ENCODE measurements at places on chromosomes 11 and 22. TPM values are rescaled to one million over a fixed set of nuclear protein-coding genes. Genes with fewer than 3 reads are reported as not detected.
A peak's percentile ranks its signal among the peaks of the same experiment; 100 is the strongest.

GRCh38 chr11:2667940-2668339 is 31.9 kb downstream of the KCNQ1OT1 start:
- no peak overlapping the region for H3K4me3 ChIP-seq
- H3K4me1 ChIP-seq: no peaks in the 10 kb centered on the region
- H3K36me3 ChIP-seq: peaks cover 35% of the 10 kb centered on the region
- H3K27me3 ChIP-seq: no peaks in the 10 kb centered on the region
- no peak overlapping the region for H3K27ac ChIP-seq

Gene MAML2
- total RNA-seq: 6.6 TPM

DNA sequence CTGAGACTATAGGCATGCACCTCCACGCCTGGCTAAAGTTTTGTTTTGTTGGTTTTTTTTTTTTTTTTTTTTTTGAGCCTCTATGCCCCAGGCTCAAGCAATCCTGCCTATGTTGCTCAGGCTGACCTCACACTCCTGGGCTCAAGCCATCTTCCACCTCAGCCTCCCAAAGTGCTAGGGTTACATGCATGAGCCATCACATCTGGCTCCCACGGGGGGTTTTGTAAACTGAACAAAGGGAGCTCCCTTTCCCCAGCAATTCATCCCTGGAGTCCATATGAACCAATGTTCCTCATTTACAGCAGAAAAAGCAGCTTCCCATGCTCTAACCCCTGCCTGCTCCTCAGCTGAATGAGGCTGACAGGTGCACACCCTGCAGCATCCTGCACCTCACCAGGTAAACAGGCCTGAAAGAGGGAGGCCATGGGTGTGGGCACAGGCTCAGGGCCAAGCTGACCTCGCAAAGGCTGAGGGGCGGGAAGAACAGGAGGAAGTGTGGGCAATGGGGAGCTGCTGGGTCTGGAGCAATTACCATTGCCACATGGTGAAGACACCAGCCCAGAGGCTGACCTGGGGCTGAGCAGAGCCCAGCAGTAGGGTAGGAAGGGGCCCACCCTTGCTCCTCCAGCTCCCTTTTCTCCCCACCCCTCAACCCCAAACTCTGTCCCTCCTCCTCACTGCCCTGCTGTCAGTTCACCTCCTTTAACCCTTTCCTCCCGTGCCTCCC is 58.2 kb downstream of the RBX1 start:
- H3K27me3 ChIP-seq: no peaks in the 10 kb centered on the region
- no peak overlapping the region for H3K4me3 ChIP-seq
- H3K27ac ChIP-seq: no peak overlapping the region

DNA sequence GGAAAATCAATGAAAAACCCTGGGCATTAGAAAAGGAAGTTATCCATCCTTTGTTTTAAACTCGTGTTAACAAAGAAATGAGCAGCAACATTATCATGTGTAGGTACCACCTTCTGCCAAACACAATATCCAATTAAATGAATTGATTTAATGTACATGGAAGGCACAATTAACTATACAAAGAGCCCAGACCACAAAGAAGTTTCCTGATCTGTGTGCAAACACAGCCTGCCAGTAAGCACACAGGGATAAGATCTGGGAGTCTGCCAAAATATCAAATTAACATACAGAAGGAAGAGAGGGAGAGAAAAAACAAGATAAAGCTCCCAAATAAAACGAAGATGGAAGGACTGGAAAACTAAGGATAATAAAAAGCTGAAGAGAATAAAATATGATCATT is 54.1 kb upstream of the SLC25A1 start:
- DNase-seq: no peak
- H3K27me3 ChIP-seq: peaks cover 50% of the 10 kb centered on the region
- no peaks in the 10 kb centered on the region for H3K4me1 ChIP-seq

- H3K4me1 ChIP-seq: no peaks in the 10 kb centered on the region
- H3K36me3 ChIP-seq: no peaks in the 10 kb centered on the region
- no peak overlapping the region for H3K27ac ChIP-seq
- no peak for DNase-seq
Observed at GRCh38 chr11:92495107-92495793, 270.6 kb downstream of the FAT3 start.

Gene UBE4A
- total RNA-seq: 37.0 TPM

- no peak overlapping the region for H3K27ac ChIP-seq
- no peak for DNase-seq
- H3K27me3 ChIP-seq: no peaks in the 10 kb centered on the region
- no peak overlapping the region for H3K4me3 ChIP-seq
Observed at GRCh38 chr11:106959800-106960199, 58.5 kb downstream of the GUCY1A2 start.

- H3K36me3 ChIP-seq: no peaks in the 10 kb centered on the region
- no peak overlapping the region for H3K4me3 ChIP-seq
- H3K4me1 ChIP-seq: peaks cover 30% of the 10 kb centered on the region
- no peaks in the 10 kb centered on the region for H3K27me3 ChIP-seq
- peak; percentile 29 for DNase-seq
Observed at GRCh38 chr22:32569956-32570355, 95.3 kb downstream of the FBXO7 start.

DNA sequence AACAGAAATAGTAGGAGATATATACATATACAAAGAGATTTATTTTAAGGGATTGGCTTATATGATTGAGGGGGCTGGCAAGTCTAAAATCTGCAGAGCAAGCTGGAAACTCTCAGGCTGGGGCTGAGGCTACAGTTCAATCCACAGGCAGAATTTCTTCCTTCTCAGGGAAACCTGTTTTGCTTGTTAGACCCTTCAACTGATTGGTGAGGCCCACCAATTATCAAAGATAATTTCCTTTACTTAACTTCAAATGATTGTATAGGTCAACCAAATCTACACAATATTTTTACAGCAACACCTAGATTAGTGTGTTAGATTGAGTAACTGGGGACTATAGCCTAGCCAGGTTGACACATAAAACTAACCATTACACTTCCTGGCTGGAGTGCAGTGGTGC is 4.7 kb upstream of the PLEKHB1 start:
- H3K4me3 ChIP-seq: no peak overlapping the region
- no peaks in the 10 kb centered on the region for H3K36me3 ChIP-seq
- DNase-seq: no peak
- H3K27me3 ChIP-seq: peaks cover 16% of the 10 kb centered on the region
- no peaks in the 10 kb centered on the region for H3K4me1 ChIP-seq

Gene RAG2
- not detected for total RNA-seq

Gene CEP126
- total RNA-seq: 0.11 TPM

Gene HSPA8
- total RNA-seq: 2,194 TPM

Gene MUC15
- 0.49 TPM for total RNA-seq

DNA sequence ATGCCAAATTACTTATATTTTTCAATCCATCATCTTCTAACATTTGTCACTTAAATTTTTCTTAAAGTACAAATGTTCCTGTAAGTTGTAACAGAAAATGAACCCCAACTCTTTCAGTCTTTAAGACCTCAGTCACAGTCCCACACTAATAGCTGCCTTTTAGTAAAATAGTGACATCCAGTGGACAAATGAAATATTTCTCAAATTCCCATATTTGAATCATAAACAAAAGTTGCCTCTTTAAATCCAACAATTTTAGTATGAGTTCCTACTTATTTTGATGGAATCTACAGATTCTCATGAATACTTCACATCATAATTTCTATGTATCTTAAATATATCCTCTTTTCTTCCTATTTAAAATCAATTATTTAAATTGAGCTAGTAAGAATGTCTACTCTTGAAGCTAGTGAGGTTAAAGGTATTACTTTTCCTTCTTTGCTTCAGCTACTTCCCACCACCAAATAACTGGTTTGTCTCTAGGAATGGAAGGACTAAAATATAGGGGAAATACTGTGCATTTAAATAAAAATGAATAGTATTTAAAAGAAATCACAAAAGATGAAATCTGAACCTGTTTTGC is 9.2 kb downstream of the LIN7C start:
- no peaks in the 10 kb centered on the region for H3K27me3 ChIP-seq
- H3K27ac ChIP-seq: no peak overlapping the region
- no peak overlapping the region for H3K4me3 ChIP-seq
- peak; percentile 21 for DNase-seq
- H3K4me1 ChIP-seq: no peaks in the 10 kb centered on the region

GRCh38 chr11:70108250-70108649 is 30.1 kb downstream of the ANO1 start:
- no peak overlapping the region for H3K4me3 ChIP-seq
- H3K27me3 ChIP-seq: peaks cover 32% of the 10 kb centered on the region
- DNase-seq: no peak
- H3K36me3 ChIP-seq: no peaks in the 10 kb centered on the region
- H3K27ac ChIP-seq: no peak overlapping the region
- H3K4me1 ChIP-seq: peaks cover 23% of the 10 kb centered on the region

GRCh38 chr22:37290737-37291136 is 8.4 kb downstream of the CYTH4 start:
- H3K36me3 ChIP-seq: no peaks in the 10 kb centered on the region
- no peak overlapping the region for H3K27ac ChIP-seq
- DNase-seq: no peak
- no peak overlapping the region for H3K4me3 ChIP-seq
- peaks cover 24% of the 10 kb centered on the region for H3K27me3 ChIP-seq

Gene TSSC4
- total RNA-seq: 49.0 TPM

DNA sequence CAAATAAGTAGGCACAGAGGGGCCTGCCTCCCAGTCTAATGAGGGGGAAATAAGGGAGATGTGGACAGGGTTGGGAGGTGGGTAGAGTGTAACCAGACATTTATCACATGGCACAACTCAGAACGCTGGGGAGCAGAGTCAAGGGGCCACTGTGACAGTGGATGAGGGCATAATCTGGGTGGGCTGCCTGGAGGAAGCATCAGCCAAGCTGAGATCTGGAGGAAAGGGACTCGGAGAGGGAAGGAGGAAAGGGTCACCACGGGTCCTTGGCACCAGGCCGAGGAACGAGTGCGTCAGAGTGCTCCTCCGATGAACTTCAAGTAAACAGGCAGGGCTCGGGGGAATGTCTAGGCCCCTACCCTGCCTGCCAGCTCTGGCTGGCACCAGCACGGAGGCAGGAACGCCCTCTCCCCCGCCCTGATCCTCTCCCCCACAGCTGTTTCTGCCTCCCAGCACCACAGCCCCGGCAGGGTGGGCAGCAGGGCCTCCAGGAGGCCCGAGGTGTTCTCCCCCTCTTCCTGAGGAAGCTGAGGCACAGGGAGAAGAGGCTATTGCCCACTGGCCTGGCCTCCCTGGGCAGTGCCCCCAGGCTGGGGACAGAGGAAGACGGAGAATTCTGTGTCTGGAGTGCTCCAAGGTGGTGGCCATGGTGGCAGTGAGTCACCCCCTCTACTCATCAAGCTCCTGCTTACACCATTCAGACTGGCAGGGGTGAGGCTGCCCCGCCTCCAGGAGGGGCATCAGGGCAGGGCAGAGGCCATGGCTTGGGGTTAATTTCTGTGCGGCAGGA is 4.2 kb downstream of the ALDH3B1 start:
- H3K4me1 ChIP-seq: peaks cover 16% of the 10 kb centered on the region
- H3K4me3 ChIP-seq: no peak overlapping the region

- no peak overlapping the region for H3K27ac ChIP-seq
- H3K36me3 ChIP-seq: no peaks in the 10 kb centered on the region
- no peaks in the 10 kb centered on the region for H3K27me3 ChIP-seq
- no peaks in the 10 kb centered on the region for H3K4me1 ChIP-seq
Observed at GRCh38 chr11:98549571-98549970, 471.2 kb upstream of the CNTN5 start.

Gene CFAP300
- total RNA-seq: not detected

GRCh38 chr11:64933935-64934681 is 1.6 kb downstream of the GPHA2 start:
- H3K4me3 ChIP-seq: no peak overlapping the region
- no peaks in the 10 kb centered on the region for H3K27me3 ChIP-seq
- H3K4me1 ChIP-seq: peaks cover 28% of the 10 kb centered on the region
- no peak overlapping the region for H3K27ac ChIP-seq

DNA sequence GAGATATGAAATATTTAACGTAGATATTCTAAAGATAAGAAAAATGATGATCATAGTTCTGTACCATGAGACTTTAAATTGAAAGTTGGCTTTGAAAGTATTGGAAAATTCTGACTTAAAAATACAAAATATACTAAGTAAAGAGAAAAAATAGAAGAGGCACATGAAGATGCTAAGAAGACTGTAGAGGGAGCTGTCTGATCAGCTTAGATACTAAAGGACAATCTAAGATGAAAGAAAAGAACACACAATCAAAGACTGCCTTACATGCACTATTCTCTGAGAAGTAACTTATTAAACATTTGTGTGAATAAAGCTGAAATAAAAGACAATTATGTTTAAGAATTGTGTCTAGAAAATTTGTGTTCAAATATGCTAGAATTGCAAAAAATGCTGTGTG is 55.1 kb downstream of the RBMXL2 start:
- H3K27ac ChIP-seq: no peak overlapping the region
- no peaks in the 10 kb centered on the region for H3K4me1 ChIP-seq
- no peaks in the 10 kb centered on the region for H3K36me3 ChIP-seq
- H3K27me3 ChIP-seq: no peaks in the 10 kb centered on the region

- H3K36me3 ChIP-seq: no peaks in the 10 kb centered on the region
- peaks cover 13% of the 10 kb centered on the region for H3K27me3 ChIP-seq
- no peak overlapping the region for H3K4me3 ChIP-seq
- no peaks in the 10 kb centered on the region for H3K4me1 ChIP-seq
- DNase-seq: no peak
- H3K27ac ChIP-seq: no peak overlapping the region
Observed at GRCh38 chr11:8250981-8251615, 12.6 kb downstream of the LMO1 start.

Gene APOA4
- total RNA-seq: not detected

- H3K27me3 ChIP-seq: no peaks in the 10 kb centered on the region
- no peak for DNase-seq
- peaks cover 2% of the 10 kb centered on the region for H3K36me3 ChIP-seq
- no peaks in the 10 kb centered on the region for H3K4me1 ChIP-seq
- H3K4me3 ChIP-seq: no peak overlapping the region
Observed at GRCh38 chr22:44143579-44143978, 37.1 kb upstream of the PARVG start.

Gene IRAG1
- 0.22 TPM for total RNA-seq

- no peak for DNase-seq
- peaks cover 91% of the 10 kb centered on the region for H3K27me3 ChIP-seq
- H3K4me3 ChIP-seq: no peak overlapping the region
- H3K4me1 ChIP-seq: peaks cover 4% of the 10 kb centered on the region
Observed at GRCh38 chr22:23073526-23074229, 3.4 kb downstream of the GNAZ start.
